Head of caudate nucleus (tissue), 42 donors: ENCODE measurements at places on chromosomes 4 and X.

DNA sequence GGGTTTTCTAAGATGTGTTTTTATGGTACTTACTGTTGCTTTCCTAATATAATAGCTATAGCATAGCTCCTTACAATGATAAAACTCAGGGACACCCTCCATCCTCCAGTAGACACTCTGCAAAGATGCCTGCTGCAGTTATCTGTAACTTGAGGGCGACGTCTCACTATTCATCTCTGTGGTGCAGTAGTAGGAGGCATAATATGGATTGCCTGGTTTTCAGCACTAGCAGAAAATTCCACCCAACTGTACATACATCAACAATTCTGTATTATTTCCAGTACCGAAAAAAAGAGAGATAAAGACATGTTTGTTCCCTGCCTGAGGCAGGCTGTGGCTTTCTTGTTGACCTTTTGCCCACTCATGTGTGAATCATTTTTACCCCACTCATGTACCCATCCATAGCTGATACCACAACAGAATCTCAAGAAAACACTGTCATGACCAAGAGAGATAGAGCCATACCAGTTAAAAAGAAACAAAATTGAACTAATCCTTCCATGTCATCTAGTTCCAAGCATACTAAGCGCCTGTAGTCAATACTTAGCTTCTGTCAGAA is 220.1 kb downstream of the RAB28 start:
- DNase-seq, result no peak

GRCh38 chrX:41381685-41382084 is 47.7 kb downstream of the DDX3X start:
- no peak for DNase-seq

GRCh38 chr4:134057356-134057755 is 144.2 kb downstream of the PABPC4L start:
- no peak for DNase-seq

GRCh38 chr4:89878611-89879010 is 16.0 kb upstream of the MMRN1 start:
- DNase-seq, result no peak

DNA sequence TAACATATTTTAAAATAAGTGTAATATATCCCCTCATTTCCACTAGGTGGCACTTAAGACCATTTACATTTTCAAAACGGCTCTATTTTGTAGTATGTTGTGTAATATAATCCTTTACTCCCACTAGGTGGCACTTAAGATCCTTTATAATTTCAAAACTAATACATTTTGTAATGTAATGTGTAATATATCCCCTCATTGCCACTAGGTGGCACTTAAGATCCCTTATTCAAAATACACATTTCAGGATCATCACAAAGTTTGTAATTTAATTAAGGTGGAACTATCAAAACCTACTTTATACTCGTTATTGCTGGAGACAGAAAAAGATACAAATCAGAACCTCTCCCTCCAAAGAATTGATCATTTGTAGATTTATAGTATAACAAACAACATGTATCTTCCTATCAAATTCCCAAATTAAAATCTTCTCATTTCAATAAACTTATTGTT is 132.5 kb downstream of the ARHGAP6 start:
- no peak for DNase-seq

DNA sequence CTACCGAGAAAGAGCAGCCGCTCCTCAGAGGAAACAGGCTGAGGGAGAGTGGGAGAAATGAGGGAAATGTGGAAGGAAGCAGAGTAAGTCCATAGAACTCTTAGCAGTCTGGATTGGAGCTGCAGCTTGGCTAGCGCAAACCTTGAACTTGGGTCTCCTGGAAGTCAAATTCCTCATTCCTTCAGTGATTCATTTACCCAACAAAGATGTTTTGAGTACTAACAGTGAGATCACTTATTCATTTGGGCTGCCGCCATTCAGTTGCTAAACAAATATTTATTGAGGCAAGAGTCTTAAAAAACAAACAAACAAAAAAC is 51.5 kb downstream of the SEL1L3 start:
- DNase-seq, result no peak

GRCh38 chr4:137029026-137029425 is 503.3 kb downstream of the PCDH18 start:
- no peak for DNase-seq

DNA sequence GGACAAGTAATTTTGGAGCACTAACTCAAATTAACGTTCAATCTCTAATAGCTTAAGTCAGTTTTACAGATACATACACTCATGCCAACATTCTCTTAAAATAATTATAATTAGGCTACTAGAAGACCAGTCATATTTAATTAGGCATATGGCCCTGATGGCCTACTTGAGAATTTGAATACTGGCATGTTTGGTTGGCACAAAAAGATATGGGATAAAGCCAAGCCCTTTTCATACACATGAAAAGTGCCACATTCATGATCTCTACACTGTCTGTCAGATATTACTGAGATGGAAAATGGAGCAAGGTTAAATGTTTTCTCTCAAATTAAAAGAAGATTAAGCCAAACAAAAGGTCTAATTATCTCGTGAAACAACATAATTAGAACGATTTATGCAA is 1091.0 kb downstream of the C4orf33 start:
- no peak for DNase-seq

GRCh38 chr4:10345381-10345784 is 111.8 kb downstream of the ZNF518B start:
- no peak for DNase-seq

GRCh38 chr4:7127576-7127975 is 59.7 kb upstream of the GRPEL1 start:
- no peak for DNase-seq

DNA sequence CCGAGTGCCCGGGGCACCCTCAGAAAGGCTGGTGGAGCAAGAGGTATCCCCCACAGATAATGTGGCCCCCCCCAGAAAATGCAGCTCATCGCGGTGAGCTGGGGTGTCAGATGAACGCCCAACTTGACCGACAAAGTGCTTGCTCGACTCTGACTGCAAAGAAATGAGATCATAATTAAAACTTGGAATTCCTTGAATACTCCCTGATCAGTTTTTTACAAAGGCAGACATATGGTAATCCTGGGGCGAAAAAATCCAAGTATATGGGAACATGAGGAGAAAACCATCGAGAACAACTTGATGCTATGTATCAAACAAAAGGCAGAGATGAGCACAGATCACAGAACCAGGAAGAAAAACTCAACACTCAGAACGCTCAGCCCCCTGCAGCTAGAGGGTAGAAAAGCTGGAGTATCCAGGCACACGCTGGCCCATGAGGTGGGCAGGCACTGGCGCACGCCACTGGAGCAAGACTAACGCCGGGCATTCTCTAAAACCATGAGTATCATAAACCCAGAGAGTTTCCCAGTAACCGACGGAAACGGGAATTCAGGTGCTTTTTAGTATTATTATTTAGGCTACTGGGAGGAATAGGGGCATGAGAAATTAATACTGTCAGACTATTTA is 127.3 kb downstream of the AFAP1 start:
- no peak for DNase-seq

DNA sequence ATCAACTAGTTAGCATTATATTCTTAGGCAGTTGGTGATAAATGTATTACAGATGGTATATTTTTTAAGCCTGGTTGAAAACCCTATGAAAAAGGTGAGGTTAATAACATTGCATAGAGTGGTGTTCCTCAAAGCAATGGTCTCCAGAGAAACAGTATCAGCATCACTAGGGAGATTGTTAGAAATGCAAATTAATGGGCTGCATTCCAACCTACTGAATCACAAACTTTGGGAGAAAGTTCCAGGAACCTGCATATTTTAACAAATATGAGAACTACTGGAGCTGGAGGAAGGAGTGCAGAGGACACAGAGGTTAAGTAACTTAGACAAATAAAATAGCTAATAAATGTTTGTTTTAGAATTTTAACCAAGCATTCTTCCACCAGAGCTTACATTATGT is 166.9 kb upstream of the PCDH10 start:
- no peak for DNase-seq

DNA sequence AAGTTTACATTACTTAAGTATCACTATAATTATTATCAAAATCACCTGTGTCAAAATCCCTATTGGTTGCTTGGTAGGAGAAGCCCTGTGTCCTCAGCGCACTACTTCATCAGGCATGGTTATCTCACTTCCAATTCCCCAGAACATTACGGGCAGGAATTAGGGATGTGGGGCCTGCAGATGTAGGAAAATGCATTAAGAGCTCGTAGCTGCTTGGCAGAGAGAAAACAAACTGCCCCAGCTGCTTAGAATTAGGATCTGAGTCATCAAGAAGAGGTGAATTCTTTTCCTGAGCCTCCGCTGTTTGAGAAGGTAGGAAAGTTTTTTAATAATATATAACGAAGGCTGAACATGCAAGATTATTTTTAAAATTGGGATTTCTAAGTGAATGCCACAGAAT is 31.1 kb upstream of the CLNK start:
- DNase-seq, result no peak

DNA sequence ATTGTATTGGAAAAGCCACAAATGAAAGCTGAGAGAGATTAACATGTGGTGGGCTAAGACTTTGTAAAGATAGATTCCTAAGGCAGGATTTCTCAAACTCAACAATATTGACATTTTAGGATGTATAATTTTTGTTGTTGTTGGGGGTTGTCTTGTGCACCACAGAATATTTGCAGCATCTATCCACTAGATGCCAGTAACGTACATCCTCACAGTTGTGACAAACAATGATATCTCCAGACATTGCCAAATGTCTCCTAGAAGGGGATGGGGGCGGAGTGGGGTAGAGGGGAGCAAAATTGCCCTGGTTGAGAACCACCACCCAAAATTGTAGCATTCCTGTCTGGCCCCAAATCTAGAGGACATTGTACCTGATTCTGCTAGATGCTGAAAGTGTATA is 14.7 kb upstream of the CBR4 start:
- no peak for DNase-seq

- DNase-seq, result no peak
Observed at GRCh38 chr4:95129821-95130311, 372.1 kb downstream of the BMPR1B start.

GRCh38 chr4:124417371-124417770 is 295.2 kb downstream of the ANKRD50 start:
- no peak for DNase-seq

GRCh38 chrX:141467442-141467841 is 117.1 kb downstream of the SPANXA1 start:
- no peak for DNase-seq

GRCh38 chr4:102218656-102219055 is 126.6 kb downstream of the SLC39A8 start:
- DNase-seq, result no peak

GRCh38 chr4:71270901-71271300 is 67.9 kb upstream of the SLC4A4 start:
- no peak for DNase-seq

- no peak for DNase-seq
Observed at GRCh38 chrX:262381-262909, 18.7 kb upstream of the PLCXD1 start.

GRCh38 chrX:11261260-11261659 is 32.0 kb upstream of the AMELX start:
- DNase-seq, result no peak

GRCh38 chr4:72341432-72341820 is 227.6 kb downstream of the ADAMTS3 start:
- DNase-seq, result no peak

GRCh38 chr4:75745161-75745560 is 20.8 kb downstream of the USO1 start:
- no peak for DNase-seq

DNA sequence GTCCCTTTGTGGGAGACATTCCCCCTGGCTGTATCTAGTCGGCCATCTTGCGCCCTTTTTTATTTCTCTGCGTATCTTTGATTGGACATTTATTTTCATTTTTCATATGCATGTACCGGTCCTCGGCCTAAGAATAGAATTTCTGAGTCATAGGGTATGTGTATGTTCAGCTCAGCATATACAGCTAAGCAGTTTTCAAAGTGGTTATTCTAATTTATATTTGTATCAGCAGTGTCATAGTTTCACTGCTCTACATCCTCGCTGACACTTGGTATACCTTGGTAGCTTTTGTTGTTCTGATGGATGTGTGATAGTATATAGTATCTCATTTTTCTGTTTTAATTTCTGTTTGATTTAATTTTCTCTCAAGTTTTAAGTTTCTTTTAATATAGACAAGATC is 38.7 kb downstream of the BEX3 start:
- no peak for DNase-seq

- DNase-seq, result no peak
Observed at GRCh38 chrX:120672841-120673530, 43.1 kb upstream of the C1GALT1C1 start.

DNA sequence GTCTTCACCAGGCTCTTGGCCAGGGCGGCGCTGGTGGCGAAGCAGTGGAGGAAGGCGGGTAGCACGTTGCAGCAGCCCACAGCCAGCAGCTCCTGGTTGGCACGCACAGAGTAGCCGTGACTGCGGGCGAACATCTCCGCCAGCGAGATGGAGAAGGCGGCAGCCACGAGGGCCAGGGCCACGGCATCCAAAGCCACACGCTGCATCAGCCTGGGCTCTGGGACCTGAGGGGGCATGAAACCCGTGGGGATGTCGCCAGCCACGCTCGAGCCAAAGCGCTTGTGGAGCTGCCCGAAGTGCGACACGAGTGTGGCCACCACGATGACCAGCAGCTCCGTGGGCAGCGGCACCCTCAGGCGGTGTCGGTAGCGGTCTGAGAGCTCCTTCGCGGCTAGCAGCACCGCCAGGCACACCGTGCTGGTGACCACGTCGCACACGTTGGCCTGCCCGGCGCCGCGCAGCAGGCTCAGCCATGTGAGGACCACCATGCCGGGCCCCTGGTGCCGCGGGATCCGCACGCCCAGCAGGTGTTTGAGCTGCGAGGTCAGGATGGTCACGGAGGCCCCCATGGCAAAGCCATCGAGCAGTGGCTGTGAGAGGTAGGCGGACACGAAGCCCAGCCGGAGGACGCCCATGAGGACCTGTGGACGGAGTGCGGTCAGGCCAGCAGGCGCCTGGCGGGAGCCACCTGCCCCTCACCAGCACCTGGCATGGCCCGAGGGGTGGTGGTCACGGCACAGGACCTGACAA is 3.1 kb downstream of the IDUA start:
- no peak for DNase-seq

DNA sequence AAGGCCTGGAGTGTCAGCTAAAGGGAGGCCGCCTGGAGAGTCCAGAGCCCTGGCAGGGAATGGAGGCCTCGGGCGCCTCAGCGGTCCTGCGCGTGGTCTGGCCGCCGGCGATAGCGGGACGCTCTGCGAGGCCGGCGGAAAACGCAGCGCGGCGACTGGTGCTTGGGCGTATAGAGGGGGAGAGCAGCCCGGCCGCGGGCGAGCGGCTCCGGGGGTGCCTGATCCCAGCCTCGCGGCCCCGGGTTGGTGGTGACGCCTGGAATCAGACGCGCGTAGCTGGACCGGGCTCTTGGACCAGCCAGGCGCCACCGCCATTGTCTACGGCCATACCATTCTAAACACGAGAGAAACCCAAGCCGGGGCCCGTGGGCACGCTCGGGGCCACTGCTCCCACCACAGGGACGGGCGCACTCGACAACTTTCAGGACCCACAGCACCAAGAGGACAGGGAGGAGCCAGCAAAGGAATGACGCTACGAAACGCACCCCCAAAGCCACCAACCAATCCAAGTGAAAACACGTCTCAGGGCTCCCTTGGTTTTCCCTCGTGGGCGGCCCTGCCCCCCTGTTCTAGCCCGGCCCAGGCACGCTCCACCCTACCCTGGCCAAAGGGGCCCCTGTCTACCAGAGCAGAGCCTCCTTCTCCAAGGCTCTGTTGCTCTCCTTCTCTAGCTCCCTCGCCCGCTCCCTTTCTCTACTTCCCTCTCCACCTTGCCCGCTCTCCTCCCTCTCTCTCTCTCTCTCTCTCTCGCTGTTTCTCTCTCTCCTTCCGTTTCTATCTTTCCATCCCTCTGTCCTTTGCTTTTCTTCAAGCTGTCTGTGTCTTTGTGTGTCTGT is 7.8 kb downstream of the FRG2 start:
- DNase-seq, result no peak

- no peak for DNase-seq
Observed at GRCh38 chrX:47430925-47431324, 52.1 kb downstream of the ZNF41 start.

GRCh38 chrX:9765737-9766097 is at the start of gene GPR143:
Gene GPR143 (minus strand): TSS chrX:9765847. CDS start chrX:9765817, 30 bp downstream.
- no peak for DNase-seq
